ENCODE measurements at places on chromosomes 1 and 21. TPM values are rescaled to one million over a fixed set of nuclear protein-coding genes. Genes with fewer than 3 reads are reported as not detected.

The IL12RB2 gene
- 0.36 TPM for total RNA-seq

The ATAD3C gene
- total RNA-seq, result 2.9 TPM

The GCSAML gene
- total RNA-seq, result 0.23 TPM

- no peaks in the 10 kb centered on the region for H3K36me3 ChIP-seq
- H3K27me3 ChIP-seq, result no peaks in the 10 kb centered on the region
- no peak overlapping the region for H3K4me3 ChIP-seq
Measured at GRCh38 chr1:184272175-184272866, 114.5 kb upstream of the C1orf21 start.

DNA sequence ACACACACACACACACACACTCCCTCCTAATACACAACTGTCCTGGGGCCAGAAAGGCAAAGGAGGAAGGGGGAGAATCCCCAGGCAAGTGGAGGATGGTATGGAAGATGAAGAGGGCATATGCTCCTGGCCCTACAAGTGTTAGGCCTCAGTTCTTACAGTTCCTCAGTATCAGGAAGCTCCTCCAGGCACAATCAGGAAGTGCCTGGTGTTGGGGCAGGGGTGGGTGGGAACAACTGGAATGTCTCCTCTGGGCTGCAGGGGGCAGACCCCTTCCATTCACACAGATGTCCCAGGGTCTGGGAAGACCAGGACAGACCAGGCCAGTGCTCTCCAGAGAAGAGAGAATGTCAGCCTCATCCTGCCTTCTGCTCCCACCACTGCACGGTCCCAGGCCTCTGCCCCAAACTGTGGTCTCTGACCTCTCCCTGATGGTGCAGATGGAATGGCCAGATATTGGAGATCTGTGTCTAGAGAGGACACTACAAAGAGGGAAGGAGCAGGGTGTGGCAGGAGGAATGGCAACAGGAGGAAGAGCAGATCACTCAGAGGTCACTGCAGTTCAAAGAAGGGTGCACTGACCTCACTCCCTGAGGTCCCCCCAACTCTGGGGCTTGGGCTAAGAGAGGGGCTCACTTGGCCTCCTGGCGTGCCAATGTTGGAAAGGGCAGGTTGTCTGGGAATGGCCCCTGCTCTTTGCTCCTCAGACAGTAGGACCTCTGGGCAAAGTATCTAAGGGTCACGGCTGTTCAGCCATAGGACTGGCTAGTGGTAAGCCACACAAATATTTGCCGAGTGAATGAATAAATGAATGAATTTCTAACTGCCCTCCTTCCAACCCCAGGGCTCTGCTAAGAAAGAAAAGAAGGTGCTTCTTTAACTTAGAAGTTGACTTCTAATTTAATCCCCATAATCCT lies 2.5 kb upstream of the DENND2D start:
- H3K27me3 ChIP-seq, result peaks cover 17% of the 10 kb centered on the region
- no peaks in the 10 kb centered on the region for H3K36me3 ChIP-seq
- no peak for DNase-seq
- no peak overlapping the region for H3K27ac ChIP-seq
- H3K4me1 ChIP-seq, result peaks cover 33% of the 10 kb centered on the region

DNA sequence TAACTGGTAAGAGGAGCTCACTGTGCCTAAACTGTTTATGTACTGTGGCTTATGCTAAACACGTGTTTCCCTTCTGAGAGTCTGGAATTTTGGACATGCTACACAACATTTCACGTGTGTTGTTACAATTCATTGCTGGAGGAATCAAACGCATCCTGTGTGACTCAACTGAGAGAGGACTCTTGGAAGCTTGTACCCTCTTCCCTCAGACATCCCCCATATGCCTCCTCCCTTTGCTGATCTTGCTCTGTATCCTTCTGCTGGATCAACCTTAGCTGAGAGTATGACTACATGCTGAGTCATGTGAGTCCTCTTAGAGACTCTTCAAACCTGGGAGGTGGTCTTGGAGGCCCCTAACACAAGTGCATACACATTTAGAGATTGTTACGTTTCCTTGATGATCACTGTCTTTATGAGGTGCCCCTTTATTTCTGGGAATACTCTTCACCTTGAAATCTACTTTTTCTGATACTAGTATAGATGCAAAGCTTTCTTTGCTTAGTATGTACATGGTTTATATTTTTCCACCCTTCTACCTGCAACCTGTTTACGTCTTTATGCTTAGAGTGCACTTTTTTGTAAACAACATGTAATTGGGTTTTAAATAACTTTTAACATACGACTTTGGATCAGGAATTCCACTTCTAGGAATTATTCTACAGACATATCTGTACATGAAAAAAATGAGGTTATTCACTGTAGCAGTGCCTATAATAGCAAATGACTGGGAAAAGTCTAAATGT lies 8.7 kb downstream of the NPHP4 start:
- peaks cover 1% of the 10 kb centered on the region for H3K27me3 ChIP-seq
- H3K4me1 ChIP-seq, result peaks cover 13% of the 10 kb centered on the region
- DNase-seq, result no peak
- H3K36me3 ChIP-seq, result peaks cover 6% of the 10 kb centered on the region

DNA sequence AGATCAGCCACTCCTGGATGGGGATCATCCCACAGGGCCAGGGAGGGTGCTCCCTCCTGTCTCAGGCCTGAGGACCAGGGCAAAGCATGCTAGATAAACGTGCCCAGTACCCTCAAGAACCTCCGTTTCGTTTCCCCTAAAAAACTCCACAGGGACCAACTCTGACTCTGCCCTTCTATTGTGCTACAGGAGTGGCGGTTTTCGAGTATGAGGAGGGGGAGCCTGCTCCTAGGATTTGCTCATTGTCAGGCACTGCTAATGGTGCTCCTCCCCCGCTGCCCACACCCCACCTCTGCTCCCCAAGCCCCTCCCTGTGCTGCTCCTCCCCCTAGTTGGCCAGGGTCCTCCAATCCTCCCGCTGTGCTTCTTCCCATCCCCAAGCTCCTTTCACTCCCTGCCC lies 32.0 kb downstream of the PGBD5 start:
- no peak overlapping the region for H3K27ac ChIP-seq
- no peak overlapping the region for H3K4me3 ChIP-seq
- H3K36me3 ChIP-seq, result no peaks in the 10 kb centered on the region
- peaks cover 3% of the 10 kb centered on the region for H3K27me3 ChIP-seq
